ENCODE measurements at places on chromosomes 4 and X. TPM values are rescaled to one million over a fixed set of nuclear protein-coding genes. Genes with fewer than 3 reads are reported as not detected.

HELQ gene
- 4.5 TPM for polyA plus RNA-seq

VSIG4 gene
- polyA plus RNA-seq, result 25.1 TPM

ANK2 gene
- polyA plus RNA-seq, result not detected

DNA sequence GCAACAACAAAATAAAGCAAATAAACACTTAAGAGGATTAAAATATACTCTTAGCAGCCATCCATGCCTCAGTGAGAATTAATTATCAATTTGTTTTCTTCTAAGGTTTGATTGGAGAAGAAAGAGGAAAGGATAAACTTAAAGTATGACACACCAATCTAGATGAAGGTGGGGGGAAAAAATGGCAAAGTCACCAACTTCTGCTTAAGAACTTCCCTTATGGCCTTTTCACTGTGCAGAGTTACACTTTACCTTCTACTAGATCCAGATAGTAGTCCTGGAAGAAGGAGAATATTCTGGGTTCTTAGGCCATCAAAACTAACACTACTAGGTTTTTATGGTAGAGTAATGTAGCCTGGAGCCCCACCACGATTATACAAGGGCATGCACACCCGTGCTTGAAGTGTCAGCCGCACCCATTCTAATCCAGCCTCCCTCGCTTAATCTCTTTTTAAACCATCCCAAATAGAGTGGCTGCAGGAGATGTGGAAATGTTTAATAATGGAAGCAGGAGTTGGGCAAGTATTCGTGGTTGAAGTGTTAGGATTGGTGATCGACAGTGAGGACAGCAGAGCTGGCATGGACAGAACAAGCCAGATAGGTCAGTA lies 14.1 kb downstream of the ENPEP start:
- peak; percentile 43 for DNase-seq

GRCh38 chrX:14050709-14051108 lies 21.0 kb upstream of the GEMIN8 start:
- no peak for DNase-seq

- DNase-seq, result no peak
Measured at GRCh38 chr4:142567199-142567598, 278.9 kb downstream of the INPP4B start.

- DNase-seq, result no peak
Measured at GRCh38 chr4:110361921-110362320, 114.0 kb upstream of the ENPEP start.

GRCh38 chr4:53912766-53913497 lies 151.5 kb downstream of the CHIC2 start:
- peak; percentile 34 for DNase-seq

DNA sequence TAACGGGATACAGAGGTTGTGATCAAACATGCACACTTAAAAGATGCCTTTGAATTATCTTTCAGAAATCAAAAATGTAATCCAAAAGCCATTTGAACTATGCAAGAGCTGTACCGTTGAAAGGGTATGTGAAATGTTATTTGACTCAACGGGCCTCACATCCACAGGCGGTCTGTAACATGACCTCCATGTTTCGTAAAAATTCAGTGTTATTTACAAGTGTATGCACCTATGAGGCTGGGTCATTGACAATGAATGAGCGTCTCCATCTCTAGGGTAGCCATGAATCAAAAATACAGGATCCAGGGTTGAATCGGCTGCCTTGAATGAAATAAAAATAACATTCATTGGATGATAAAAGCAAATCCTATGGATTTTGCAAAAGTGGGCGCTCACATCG lies 100.1 kb downstream of the CRLF2 start:
- no peak for DNase-seq

Measured in CD14-positive monocyte (primary cell).